NCI-H1105 treated with DMSO at 0.1 percent for 48 hours (cell line): ENCODE measurements at places on chromosomes 3 and 15.
A peak's percentile ranks its signal among the peaks of the same experiment; 100 is the strongest.

- DNase-seq: no peak
Observed at GRCh38 chr3:46058981-46059380, 31.7 kb upstream of the XCR1 start.

- no peak for DNase-seq
Observed at GRCh38 chr3:112470788-112471187, 28.5 kb downstream of the BTLA start.

DNA sequence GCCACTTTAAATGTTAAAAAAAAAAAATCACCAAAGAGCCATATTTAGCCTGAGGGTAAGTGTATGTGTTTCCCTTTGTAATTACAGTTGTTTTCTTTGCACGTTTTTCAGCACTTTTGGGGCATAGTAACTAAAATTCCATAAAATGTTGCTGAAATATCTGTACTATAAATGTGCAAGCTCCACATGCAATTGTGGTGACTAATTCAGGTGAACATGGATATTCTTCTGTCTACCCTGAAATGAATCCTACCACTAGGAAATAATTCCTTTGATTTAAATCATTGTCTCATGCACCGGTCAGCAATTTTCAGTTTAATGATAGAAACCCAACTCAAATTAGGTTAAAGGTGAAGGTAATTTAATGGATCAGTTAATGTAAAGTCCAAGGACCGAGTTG lies 13.1 kb upstream of the TFG start:
- DNase-seq: no peak

DNA sequence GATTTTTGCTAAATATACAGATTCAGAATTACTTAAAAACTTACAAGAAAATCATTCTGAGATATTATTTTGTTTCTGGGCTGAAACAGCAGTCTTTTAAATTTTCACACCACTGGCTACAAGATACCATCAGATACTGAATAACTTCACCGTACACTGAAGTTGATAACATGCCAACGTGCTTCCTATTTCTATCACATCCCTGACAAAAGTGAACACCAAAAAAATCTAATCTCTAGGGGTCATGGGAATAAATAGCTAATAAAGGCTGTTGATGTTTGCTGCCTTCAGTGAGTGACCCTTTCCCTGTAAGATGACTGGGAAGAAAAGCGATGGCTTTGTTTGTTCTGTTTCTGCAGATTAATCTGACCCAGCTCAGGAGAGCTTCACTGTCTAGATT lies 120.5 kb downstream of the DUT start:
- DNase-seq: no peak

DNA sequence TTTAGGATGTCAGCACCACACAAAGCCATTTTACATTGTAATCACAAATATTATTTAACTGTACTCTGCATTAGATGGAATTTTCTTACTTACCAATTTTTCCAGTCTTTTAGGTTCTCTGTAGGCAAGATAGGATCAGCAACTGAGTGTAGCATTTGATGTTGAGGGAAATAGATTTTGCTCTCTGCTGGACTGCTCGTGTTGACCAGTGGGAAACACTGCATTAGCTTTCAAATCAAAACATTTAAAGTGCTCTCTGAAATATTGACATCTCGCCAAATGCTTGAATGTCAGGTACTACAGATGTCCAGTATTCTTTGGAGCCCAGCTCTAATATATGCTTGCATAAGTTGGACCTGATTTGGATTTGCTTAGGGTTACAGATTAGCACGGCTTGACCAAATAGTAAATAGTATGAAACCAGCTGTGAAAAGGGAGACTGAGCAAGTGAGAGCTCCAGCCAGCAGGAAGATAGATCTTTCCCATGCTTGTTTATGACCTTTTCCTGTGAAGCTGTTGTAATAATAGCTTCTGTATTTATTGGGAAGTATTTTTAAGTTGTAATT lies 29.5 kb downstream of the P2RY14 start:
- DNase-seq: no peak

- no peak for DNase-seq
Observed at GRCh38 chr3:157354722-157355121, 81.9 kb upstream of the PTX3 start.

- no peak for DNase-seq
Observed at GRCh38 chr3:4021162-4021561, 221.9 kb downstream of the LRRN1 start.

- DNase-seq: no peak
Observed at GRCh38 chr15:73570355-73571032, 62.7 kb downstream of the NPTN start.

DNA sequence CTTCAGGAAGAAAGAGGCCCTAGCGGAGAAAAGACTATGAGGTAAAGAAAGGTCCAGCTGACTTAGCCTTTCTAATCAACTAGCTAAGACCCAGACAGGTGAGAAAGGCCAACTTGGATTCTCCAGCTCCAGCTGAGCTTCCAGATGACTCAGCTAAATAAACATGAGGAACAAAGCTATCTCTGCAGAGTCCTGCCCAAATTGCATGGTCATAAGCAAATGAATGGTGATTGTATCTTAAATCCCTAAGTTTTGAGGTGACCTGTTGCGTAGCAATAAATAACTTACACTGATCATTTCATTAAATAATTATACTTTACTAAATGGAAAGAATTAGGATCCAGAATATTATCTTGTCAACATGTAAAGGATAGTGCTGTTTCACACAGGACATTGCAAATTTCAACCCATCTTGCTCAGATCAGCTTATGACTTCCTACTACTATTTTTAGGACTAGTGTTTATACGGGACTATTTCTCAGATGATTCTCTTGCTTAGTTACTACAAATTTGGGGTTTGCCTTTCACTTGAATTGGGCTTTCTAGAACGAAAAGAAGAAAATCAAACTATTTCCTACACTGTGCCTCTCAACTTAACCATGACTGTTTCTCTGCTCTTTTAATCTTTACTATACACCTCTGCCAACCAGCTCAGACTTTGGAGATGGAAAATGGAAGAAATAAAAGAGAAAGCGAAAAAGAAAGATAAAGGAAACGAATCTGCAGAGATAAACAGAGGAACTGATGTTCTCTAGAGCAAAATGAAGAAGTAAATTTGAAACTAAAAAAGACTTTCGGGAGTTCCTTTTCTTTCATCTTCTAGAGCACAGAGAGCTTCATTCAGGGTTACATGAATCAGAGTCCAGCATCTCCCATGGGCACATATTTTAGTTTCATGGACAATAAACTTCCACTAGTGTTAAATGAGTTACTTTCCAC lies 6.6 kb upstream of the ADGRG7 start:
- DNase-seq: no peak

DNA sequence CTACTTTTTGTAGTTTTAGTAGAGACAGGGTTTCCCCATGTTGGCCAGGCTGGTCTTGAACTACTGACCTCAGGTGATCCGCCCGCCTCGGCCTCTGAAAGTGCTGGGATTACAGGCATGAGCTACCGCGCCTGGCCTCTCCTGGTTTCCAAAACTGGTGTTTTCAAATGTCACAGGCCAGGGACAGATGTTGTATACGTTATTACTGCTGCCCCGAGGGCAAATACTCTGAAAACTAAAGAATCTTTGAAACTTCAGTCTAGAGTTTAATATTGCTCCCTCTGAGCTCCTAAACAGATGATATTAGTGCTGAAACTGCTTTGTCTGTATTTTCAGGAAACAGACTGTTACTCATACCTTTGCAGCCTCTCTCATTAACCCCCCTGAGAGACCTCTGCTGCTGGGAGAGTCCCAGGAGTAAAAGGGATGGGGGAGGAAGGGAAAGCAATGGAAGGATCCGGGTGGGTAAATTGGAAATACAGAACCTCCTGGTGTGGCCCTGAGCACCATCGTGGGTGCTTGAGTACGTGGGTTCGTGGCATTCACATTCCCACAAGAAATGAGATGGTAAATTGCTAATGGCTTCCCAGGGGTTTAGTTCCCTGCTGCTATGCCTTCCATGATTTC lies 96.3 kb upstream of the IGF1R start:
- DNase-seq: no peak

- DNase-seq: no peak
Observed at GRCh38 chr3:146117406-146118285, 43.3 kb downstream of the PLOD2 start.

- no peak for DNase-seq
Observed at GRCh38 chr3:3340965-3341895, 161.7 kb upstream of the CRBN start.

- no peak for DNase-seq
Observed at GRCh38 chr15:83287541-83288027, 3.1 kb upstream of the BNC1 start.

GRCh38 chr3:52216585-52217408 lies 8.6 kb downstream of the TLR9 start:
- peak; percentile 32 for DNase-seq

- DNase-seq: no peak
Observed at GRCh38 chr3:64109438-64109837, 86.1 kb upstream of the PSMD6 start.

DNA sequence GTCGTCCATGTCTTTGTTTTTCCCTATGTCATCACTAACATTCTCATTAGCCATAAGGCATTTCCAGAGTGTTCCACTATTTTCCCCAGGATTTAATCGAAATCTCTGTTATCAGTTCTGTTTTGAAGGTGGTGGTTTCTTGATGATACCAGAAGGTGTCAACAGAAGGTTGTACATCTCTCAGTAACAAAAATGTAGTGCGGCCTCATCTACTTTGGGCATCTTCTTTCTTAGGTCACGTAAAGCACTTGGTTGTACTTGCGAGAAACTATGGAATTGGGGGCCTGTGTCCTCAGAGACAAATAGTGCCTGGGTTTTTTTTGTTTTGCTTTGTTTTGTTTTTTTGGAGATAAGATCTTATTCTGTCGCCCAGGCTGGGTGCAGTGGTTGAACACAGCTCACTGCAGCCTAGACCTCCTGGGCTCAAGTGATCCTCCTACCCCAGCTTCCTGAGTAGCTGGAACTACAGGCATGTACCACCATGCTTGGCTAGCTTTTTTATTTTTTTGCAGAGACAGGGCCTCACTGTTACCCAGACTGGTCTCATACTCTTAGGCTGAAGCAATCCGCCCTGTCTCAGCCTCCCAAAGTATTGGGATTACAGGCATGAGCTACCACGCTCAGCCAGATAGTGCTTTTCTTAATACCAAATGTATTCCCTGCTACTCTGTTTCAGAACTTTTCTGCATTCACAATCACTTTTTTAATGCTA lies 61.2 kb upstream of the FURIN start:
- no peak for DNase-seq

GRCh38 chr3:155070932-155071387 lies 9.2 kb upstream of the MME start:
- no peak for DNase-seq

DNA sequence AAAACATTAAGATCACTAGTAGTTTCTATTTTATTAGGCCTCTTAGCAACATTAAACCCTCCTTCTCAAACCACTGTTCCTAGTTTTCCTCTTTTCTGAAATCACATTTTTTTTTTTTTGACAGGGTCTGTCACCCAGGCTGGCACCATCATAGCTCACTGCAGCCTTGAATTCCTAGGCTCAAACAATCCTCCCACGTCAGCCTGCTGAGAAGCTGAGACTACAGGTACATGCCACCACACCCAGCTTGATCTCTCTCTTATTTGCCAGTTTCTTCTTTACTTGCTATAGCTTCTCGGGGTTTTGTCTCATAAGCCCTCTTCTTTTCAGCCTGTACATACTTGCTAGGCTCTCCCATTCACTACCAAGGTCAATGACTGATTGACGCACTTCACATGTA lies 28.0 kb downstream of the SENP8 start:
- no peak for DNase-seq

GRCh38 chr15:41773729-41774061 lies 589 bp upstream of the MAPKBP1 start:
- no peak for DNase-seq

DNA sequence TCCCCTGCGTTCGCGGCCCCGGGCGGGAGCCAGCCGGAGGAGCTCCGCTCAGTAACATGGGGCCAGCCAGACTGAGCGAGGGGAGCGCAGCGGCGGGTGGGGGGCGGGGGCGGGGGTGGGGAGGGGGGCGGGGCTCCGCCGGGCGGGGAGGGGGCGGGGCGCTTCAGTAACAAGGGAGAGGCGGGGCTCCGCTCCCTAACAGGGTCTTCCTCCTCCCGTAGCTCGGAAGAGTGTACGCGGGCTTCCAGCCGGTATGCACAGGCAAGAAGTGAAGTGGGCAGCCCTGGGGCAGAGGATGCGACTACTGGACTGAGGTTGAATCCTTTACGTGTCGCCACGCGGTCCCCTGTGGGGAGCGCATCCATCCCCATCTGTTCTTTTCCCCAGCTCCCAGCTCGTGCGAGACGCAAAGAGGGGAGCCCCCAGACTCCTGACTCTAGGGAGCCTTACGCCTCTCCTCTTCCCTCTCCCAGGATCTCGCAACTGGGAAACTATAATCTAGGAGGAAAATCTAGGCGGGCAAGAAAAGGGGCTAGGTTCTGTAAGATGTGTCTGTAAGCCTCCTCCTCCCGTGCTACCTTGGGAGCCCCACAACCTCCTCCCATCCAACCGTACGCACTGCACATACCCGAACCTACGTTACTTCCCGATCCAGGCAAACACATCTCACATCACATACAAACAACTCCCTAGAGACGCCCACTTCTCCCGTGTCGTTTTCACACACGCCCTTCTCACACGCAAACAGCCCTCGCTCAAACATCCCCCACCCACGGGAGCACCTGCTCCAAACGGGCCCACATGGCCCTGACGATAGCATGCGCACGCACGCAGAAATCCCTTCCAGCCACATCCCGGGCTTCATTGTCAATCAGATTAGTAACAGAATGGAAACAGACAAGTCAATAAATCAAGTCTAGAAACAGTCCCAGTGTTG lies at the start of gene SHF:
SHF (minus strand) TSS at position 73 of the 937 bp plus-strand sequence; CDS start at position 58, 15 bp downstream.
- DNase-seq: peak; percentile 65

DNA sequence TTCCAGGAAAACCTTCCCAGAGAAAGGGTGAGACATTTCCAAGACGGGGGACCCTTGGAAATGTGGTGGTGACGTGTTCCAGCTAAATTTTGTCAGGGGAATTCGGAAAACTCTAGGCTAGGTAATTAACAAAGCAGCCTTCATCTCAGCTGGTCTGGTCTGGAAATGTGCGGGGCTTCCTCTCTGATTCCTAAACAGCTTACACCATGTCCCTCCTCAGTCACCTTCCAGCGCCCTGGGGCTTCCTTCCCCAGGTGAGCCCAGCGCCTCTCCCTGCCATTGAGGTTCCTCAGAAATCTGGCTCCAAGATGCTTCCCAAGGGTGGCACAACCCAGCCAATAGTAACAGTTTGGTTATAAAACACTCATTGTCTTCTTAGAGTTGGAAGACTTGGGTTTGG lies 571 bp downstream of the ACAD9 start:
- no peak for DNase-seq

DNA sequence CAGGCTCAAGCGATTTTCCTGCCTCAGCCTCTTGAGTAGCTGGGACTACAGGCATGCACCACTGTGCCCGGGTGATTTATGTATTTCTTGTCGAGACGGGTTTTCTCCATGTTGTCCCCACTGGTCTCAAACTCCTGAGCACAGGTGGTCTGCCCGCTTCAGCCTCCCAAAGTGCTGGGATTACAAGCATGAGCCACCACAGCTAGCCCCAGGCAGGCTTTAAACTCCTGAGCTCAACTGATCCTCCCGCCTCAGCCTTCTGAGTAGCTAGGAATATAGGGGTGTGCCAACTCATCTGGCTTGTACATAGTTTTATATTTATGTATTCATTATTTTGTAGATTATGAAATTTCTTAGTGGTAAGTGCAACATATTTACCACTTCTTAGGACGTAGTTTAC lies 198.8 kb upstream of the MCTP2 start:
- no peak for DNase-seq

- DNase-seq: peak; percentile 25
Observed at GRCh38 chr3:12868039-12869034, 27.0 kb upstream of the RPL32 start.
